ENCODE measurements at places on chromosomes 16 and 17.

GRCh38 chr17:1947743-1948516 is 77.2 kb downstream of the RTN4RL1 start:
- DNase-seq: no peak

DNA sequence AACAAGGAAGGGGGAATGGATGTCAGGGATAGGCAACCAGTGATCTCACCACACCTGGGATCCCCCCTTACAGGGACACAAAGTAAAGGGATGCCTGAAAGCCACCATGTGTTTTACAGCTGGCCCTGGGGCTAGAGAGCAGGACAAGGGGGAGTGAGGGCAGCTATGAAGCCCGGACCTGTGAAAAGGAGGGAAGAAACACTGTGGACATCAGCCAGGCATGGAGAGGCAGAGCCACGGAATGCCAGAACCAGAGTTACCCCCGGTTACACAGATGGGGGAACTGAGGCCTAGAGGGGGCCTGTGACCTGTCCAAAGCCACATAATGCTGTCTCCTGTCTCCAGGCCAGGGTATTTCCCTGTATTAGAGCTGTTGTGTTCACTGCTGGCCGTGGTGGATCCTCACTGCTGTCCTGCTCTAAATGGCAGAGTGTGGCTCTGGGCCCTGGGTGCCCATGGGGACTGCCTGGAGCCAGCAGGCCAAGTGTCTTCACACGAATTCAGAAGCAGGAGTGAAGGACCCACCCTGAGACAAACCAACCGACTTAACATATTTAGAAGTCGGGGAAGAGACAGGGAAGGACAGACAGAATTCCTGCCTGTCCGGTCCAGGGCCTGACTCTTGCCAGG is 29.7 kb upstream of the ITGA3 start:
- no peak for DNase-seq

GRCh38 chr17:40056379-40057015 is 2.3 kb upstream of the MED24 start:
- DNase-seq: no peak

DNA sequence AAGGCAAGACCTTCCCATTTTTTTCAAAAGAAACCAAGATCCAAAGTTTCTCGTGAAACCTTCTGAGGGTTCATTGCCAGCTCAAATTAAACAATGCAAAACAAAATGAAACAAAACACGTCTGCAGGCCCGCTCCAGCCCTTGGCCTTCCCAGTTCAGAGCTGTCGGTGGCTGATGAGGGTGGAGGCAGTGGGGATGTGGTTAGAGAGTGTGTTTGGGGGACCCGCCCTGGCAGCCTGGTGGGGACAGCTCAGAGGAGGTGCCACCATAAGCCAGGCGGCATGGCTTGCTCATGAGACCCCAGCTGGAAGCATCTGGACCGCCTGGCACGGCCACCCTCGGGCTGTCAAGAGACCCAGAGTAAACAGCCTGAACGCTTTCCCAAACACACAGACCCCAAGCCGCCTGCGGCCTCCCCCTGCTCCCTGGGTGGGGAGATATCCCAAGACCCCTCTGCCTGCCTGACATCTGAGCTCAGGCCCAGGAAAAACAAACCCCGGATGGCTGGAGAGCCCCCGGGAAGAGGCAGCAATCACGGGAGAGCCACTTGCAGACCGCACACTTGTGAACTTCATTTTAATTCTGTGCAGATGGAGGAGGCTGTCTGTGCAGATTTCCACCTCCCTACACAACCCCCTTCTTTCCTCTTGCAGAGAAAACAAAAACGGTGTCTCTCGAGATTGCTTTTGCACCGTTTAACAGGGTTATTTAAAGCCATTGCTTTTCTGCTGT is 35.4 kb upstream of the LITAF start:
- DNase-seq: peak; percentile 66

GRCh38 chr16:57507136-57508034 is 21.1 kb upstream of the DOK4 start:
- no peak for DNase-seq

DNA sequence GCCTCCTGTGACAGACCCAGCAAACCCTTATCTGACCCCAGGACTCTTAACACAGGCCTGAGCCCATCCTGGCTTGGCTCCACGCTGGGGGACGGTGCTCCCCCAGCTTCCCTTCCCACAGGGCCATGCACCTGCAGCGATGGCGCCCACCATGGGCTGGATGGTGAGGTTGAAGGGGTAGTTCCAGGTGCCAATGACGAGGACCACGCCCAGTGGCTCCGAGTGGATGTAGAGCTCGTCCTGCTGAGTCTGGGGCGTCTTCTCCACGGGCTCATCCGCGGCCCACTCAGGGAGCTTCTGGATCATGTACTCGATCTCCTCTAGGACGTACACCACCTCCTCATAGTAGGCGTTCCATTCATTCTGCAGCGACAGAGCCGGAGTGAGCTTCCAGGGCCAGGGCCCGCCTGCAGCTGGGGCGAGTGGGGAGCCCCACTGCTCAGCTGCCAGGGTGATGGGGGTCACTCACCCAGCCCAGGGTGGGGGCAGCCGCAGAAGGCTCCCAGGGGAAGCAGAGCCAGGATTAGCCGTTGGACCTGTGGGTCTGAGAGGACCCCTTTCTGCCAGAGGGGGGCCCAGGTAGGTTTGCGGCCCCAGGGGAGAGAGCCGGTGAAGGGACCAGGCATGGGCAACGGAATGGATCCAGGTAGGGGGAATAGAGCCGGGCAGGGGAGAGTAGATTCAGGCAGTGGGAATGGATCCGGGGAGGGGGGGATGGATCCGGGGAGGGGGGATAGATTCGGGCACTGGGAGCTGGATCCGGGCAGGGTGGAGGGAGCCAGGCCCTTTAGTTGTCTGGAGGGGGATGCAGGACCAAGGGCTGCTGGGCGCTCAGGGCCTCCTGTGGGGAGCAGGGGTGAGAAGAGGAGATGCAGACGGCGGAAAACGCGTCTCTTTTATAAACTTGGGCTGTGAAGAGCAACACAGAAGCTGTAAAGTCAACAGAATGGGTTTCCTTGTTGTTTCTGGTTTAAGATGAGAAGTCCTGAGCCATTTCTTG is 4.7 kb downstream of the ALDH3A1 start:
- no peak for DNase-seq

- DNase-seq: no peak
Observed at GRCh38 chr17:79654350-79654959, 43.6 kb upstream of the RBFOX3 start.

DNA sequence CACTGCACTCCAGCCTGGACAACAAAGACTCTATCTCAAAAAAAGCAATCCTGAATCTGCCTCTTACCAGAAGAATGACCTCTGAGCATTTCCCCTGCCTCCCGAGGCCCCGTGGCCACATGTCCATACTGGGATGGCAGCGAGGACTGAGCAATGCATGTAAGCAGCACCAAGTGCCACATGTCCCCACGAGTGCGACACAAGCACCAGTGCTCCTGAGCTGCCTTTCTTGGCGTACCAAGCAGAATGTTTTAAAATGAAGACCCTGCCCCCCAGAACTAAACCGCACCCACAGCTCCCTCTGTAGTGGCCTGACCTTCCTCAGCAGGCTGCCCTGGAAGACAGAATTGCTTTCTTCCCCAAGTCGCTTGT is 373.3 kb downstream of the SLC39A11 start:
- DNase-seq: no peak

- no peak for DNase-seq
Observed at GRCh38 chr17:79941088-79942010, 94.3 kb downstream of the TBC1D16 start.

- DNase-seq: no peak
Observed at GRCh38 chr17:68658999-68659780, 58.0 kb upstream of the FAM20A start.

- DNase-seq: no peak
Observed at GRCh38 chr17:4998027-4998731, 429 bp downstream of the KIF1C start.

- DNase-seq: no peak
Observed at GRCh38 chr16:85587762-85588556, 25.2 kb upstream of the GSE1 start.

DNA sequence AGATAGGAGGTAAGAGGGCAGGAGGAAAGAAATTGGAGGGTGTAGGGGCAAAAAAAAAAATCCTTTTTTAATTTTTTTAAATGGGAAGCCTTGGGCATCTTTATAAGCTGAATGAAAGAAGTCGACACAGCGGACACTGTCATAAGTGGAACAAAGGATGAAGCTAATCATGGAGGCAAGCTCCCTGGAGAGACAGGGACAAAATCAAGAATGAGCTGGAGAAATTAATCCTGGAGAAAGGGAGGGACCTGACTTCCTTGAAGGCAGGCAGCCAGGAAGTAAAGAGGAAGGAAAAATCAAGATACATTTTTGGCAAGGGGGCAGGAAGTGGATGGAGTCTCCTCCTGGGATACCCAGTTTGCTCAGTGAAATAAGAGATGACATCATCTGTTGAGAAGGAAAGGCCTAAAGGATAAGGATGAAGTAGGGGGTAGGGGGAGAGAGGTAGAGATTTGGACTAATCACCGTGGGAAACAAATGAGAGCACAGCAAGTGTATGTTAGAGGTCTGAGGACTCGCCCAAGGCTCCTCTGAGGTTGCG is 179.3 kb downstream of the SLC39A11 start:
- no peak for DNase-seq

DNA sequence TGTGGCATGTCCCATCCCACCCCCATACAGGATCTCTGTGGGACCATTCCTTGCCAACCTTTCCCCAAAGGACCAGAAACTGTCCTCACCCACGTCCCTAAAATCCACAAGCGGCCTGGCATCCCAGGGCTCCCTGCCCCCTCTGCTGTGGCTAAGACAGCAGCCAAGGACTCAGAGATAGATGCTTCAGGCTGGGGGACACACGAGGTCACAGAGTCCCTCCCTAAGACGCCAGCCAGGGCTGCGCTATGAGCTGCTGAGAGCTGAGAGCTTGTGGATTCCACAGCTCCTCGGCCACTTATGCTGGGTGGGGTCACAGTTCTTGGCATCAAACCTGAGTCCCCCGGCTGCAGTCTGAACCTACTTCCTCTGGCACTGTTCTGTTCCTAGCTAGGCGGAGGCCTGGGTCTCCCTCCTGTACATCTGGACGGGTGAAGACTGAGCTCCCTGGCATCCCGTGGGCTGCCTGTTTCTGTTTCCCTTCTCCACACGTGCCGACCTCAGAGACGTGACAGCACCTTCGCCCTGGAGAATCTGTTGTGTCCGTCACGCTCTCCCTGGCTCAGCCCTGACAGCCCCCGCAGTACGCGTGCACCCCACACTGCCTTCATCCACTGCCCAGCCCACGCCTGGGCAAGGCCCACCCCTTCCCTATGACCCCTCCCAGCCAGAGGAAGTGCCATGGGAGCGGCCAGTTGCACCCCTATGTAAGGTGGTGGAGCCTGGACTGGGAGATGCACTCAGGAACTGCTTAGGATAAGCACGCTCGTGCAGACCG is 61.2 kb downstream of the ENGASE start:
- no peak for DNase-seq

GRCh38 chr17:38872671-38873385 is 3.0 kb downstream of the LASP1 start:
- no peak for DNase-seq

DNA sequence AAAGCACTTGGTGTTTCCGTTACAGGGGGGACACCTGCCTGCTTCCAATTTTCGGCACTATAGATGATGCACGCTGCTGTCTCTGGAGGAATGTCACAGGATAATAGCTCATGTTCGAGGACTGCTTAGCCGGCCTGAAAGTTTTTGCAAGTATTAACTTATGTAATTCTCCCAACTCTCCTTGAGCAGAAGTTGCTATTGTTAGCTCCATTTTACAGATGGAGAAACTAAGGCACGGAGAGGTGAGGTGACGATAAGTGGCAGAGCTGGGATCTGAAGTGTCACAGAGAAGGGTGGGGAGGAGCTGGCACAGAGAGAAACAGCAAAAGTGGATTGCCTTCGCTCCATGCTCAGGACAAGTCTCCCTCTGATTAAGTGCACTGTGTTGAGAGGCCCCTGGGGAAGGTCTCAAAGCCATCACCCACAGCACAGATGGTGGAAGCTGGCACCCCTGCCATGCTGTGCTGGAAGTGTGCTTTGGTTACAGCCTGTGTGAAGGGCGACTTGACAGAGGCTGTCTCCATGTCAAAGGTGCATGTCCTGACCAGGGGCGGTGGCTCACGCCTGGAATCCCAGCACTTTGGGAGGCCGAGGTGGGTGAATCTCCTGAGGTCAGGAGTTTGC is 40.8 kb upstream of the MEAK7 start:
- no peak for DNase-seq

DNA sequence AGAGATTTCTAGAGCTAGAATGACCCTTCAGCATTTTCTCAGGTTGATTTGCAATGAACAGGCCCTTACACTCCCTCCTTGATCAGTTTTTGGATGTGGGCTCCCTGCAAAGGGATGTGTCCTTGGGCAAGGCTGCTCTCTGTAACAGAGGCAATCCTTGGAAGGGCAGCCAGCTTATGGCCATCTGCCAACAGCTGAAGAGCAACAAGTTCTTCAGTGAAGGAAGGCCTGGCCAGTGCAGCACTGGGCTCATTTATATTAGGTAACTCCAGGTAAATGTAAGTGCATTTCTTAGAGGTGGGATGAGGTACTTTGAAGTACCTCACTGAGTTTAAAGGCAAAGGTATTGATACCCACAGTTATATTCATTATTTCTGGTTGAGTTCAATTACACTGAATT is 114.3 kb upstream of the KCNJ16 start:
- DNase-seq: no peak

- DNase-seq: no peak
Observed at GRCh38 chr17:40347319-40348135, 17.0 kb downstream of the GJD3 start.

DNA sequence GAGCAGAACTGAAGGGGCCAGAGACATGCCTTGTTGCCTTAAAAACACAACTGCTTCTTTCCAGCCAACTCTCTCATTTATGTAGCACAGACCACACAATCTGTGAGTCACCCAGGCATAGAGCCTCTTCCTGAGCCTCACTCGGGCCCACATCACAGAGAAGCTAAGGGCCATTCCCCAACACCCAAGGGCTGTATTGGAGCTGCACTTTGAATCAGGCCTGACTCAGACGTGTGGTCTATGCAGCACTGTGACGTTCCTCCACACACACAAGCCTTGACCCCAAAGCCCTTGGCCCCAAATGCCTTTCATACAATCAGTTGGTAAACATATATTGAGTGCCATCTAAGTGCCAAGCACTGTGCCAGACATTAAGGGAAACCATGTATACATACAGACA is 308.9 kb upstream of the DYNLRB2 start:
- DNase-seq: peak; percentile 87

GRCh38 chr17:11996722-11997146 is 541 bp downstream of the ZNF18 start:
- DNase-seq: peak; percentile 50

DNA sequence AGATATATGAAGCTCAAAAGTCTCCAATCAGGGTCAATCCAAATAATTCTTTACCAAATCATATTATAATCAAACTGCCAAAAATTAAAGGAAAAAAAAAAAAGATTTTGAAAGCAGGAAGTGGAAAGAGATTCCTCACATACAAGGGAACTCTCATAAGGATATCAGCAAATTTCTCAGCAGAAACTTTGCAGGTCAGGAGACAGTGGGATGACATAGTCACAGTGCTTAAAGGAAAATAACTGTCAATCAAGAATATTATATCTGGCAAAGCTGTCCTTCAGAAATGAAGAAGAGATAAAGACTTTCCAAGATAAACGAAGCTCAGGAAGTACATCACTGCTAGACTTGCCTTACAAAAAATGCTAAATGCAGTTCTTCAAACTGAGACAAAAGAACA is 40.0 kb upstream of the CDYL2 start:
- DNase-seq: no peak

- DNase-seq: no peak
Observed at GRCh38 chr17:82397449-82398335, 20.5 kb upstream of the HEXD start.

Data from AG20443 (cell line).